ENCODE measurements at places on chromosomes 16 and 17.

GRCh38 chr16:82867485-82867884, 240.7 kb downstream of the CDH13 start:
- DNase-seq = no peak

DNA sequence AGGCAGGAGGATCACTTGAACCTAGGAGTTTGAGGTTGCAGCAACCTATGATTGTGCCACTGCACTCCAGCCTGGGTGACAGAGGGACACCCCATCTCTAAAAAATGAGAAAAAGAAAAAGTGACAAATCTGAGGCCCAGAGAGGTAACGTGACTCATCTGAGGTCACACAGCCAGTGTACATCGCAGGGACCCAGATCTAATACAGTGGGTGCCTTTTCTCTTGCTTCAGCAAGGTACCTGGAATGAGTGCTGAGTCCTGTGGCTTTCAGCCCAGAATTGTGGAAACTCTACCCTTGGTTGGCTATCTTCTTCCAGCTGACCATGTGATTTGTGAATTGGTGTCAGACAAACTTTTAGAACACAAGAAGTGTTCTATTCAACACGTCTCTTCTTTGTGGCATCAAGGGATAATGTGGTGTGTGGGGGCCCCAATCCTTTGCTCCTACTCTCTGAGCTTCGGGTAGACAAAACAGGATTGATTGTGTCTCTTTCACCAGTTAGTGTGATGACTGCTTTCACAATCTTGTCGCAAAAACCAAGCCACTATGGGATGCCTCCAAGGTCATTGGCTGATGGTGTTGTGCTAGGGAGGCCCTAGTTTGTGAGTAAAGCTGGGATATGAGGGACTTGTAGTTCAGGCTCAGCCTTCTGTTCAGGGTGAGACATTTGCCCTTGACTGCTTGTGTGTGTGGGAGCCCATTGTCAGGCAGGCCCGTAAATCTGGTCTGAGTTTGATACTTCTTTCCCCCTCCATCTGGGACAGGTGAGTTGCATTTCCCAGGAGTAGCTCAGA, 71.0 kb downstream of the MSI2 start:
- DNase-seq = no peak

GRCh38 chr16:89827383-89828198, 684 bp upstream of the SPIRE2 start:
- no peak for DNase-seq

GRCh38 chr16:11636172-11636721, 32.0 kb upstream of the SNN start:
- DNase-seq = no peak

DNA sequence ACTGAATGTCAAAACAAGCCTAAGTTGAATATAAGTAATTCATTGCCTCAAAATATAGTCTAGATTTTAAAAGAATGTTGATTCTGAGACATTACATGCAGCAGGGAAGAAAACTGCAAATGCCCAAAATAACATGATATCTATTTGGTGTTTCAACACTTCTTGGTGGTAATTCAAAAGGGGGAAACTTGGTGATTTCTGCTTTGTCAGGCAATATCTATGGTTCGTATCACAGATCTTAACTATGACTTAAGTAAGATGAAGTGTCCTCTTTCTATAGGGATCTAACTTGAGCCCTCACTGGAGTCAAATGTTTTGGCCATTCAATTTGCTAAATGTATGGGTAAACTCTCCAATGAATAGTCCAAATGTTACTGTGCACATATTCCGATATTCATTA, 44.6 kb downstream of the GNA13 start:
- no peak for DNase-seq

DNA sequence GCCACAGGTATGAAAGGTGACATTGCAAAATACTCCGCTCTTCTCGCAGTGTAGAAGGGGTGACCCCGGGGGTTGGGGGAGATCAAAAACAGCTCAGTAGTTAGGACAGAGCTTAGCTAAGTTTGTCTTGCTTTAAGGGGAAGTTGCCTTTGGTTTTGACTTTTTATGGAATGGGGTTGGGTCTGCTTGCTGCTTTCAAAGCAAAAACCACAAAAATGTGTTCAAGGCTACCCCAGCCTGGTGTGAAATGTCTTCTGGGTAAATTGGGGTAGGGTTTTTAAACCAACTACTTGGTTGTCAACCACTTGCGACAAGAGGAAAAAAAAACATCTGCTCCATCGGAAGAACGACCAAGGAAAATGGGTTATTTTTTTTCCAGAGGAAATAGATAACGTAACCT, 6.2 kb downstream of the FUS start:
- no peak for DNase-seq

GRCh38 chr17:30908717-30909420, 2.8 kb upstream of the TEFM start:
- no peak for DNase-seq

DNA sequence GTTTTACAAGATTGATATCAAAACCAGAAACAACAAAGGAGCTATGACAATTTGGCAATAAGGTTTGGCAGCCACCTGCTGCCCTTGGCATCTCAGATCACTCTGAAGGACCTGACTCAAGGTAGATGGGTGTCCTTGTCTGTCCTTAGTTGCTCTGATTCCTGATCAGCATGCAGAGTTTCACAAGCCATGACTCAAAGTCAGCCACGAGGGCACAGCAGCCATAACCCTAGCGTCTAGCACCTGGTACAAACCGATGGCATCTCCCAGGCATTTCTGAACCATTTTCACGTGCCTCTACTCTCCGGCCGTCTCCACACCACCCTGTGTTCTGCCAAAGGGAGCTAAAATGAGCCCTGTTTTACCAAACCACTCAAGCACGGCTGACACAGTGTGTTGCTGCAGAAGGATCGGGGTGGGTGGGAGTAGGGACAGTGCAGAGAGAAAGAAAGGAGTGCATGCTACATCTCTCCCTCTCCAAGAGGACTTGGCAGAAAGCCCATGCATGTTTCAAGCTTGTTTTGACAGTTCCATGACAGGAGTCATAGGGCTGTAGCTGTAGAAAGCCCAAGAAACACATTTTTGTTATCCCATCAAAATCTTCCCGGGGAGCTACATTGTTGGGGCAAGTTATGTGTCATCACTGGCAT, 297.3 kb downstream of the ABCC12 start:
- DNase-seq = no peak

- DNase-seq = no peak
Measured at GRCh38 chr16:67184453-67184994, 761 bp upstream of the MATCAP1 start.

GRCh38 chr17:63476459-63476853, 405 bp upstream of the ACE start:
- DNase-seq = no peak

- no peak for DNase-seq
Measured at GRCh38 chr17:2058586-2059546, 4.0 kb downstream of the HIC1 start.

GRCh38 chr16:24908716-24909115, 63.0 kb downstream of the SLC5A11 start:
- DNase-seq = no peak

- no peak for DNase-seq
Measured at GRCh38 chr17:34254651-34255380, at the start of gene CCL2. CCL2 (plus strand) TSS chr17:34255285; CDS start chr17:34255350, 65 bp downstream.

GRCh38 chr17:81322271-81323082, 27.4 kb upstream of the SLC38A10 start:
- no peak for DNase-seq

DNA sequence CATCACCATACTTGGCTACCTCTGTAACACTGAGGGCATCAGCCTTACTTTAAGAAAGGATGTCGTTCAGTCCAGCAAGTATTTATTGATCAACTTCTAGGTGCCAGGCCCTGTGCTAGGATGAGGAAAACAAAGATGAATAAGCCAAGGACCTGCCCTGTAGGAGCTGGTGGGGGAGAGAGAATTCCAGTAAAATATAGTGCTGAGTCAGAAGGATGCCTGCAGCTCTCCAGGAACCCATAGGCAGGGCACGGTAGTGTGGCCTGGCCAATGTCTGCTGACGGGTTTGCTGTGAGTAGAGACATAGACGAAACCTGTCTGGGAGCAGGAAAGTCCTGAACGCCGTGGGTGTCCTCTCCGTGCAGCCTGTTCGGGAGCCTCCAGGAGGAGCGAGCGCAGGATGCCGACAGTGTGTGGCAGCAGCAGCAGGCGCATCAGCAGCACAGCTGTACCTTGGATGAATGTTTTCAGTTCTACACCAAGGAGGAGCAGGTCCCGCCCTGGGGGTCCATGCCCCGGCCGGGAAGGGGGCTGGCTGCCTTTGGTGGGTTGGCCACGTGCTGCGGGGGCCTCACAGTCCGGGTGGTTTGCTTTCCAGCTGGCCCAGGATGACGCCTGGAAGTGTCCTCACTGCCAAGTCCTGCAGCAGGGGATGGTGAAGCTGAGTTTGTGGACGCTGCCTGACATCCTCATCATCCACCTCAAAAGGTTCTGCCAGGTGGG, 55.6 kb downstream of the USP43 start:
- DNase-seq = no peak

- no peak for DNase-seq
Measured at GRCh38 chr16:9077091-9077809, 14.2 kb upstream of the HAPSTR1 start.

DNA sequence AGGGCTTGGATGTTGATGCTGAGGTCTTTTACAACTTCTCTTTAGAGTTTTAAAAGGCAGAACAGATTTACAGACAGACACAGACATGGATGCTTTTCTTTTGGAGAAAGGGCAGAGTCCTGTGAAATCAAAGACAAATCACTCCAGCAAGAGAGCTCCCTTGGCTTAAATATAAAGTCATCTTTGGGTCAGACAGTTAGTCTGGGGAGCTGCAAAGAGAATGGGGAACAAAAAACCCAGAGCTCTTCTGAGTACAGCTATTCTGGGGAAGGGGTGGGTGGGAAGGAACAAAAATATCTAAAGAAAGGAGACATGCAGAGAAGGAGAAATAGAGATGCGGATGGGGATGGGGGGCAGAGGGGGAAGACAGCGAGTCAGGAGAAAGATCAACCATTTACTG, 266.6 kb downstream of the XYLT1 start:
- no peak for DNase-seq

DNA sequence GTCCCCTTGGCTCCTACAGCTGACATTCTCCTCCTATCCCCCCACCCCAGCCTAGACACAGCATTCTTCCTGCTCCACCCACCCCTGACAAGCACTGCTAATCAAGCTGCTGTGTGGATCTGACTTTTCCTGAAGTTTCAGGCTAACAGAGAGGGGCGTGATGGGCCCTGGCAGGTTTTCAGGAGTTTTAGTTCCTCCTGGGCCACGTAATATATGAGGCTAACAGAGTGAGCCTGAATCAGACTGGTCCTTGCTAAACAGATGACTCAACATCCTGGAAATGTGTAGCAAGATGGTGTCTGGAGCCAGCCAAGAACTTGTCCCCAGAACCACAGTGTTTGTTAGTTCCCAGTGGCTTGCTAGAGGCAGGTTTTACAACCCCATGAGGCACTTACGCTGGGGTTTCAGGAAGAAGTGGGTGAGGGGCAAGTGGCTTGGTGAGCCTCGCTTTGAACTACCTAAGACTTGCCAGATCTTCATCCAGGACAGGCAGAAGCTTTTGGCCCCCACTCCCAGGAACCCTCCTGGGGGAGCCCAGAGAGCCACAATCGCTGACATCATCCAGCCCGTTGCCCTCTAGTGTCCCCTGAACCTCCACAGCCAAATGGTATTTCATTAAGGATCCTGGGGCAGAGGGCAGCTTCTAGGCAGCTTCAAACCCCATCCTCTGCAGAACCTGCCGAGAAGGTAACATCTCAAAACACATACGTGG, 15.9 kb downstream of the TMEM92 start:
- DNase-seq = no peak

GRCh38 chr17:33615861-33616260, 322.8 kb upstream of the ASIC2 start:
- no peak for DNase-seq

GRCh38 chr17:28879886-28880571, 17.5 kb downstream of the FLOT2 start:
- DNase-seq = no peak

DNA sequence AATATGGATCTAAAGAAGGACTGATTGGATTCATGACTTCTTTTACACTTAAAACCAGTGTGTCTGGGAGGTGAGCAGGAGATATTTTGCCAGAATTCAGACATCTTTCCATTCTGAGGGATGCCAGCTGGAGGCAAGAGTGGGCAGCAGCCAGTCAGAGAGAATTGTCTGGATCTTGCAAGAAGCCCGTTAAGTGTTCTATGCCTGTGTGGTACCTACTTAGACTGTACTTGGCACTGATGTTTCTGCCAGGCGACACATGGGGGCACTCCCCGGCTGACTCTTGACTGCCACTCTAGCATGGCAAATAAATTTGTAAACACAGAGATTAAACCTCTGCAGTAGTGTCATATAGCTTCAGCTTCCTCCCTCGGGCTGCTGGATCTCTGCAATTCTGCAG, 247.7 kb downstream of the UTP18 start:
- no peak for DNase-seq

- no peak for DNase-seq
Measured at GRCh38 chr16:81251871-81252270, 13.4 kb downstream of the BCO1 start.

- DNase-seq = no peak
Measured at GRCh38 chr16:31167315-31167714, 12.6 kb upstream of the FUS start.

DNA sequence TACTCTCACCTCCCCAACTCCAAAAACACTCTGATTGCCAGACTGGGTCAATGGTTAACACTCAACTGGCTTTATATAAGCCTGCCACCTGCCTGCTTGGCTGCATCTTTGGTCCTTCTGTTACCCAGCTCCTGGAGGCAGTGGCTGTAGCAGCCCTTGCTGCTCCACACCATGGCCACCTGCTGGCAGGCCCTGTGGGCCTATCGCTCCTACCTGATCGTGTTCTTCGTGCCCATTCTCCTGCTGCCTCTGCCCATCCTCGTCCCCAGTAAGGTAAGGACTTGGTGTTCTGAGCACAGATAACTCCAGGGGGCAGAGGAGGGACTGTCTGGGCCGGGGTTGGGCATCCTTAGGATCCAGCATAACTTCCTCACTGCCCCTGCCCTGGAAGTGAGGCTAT, at the start of gene SLC13A2:
TSS of gene SLC13A2 (plus strand) at position 103 of the 400 bp plus-strand sequence. CDS start at position 172, 69 bp downstream.
- DNase-seq = no peak

DNA sequence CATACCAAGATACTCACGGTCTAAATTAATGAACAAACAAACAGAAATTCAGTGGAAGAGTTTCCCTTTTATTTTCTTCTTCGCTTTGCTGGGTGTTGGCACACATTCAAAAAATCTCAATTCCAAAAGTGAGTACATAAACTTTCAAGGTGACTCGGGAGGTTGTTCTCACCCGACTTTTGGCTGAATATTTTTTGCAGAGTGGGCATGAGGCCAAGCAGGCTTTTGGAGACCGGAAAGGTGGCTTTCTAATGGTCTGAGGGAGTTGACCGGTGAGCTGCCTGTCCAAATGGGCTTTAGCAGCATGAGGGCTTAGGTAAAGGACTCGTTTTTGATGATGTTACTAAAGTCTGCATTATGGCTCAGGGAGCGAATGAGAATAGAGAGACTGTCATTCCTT, 318.7 kb downstream of the CPPED1 start:
- DNase-seq = no peak

DNA sequence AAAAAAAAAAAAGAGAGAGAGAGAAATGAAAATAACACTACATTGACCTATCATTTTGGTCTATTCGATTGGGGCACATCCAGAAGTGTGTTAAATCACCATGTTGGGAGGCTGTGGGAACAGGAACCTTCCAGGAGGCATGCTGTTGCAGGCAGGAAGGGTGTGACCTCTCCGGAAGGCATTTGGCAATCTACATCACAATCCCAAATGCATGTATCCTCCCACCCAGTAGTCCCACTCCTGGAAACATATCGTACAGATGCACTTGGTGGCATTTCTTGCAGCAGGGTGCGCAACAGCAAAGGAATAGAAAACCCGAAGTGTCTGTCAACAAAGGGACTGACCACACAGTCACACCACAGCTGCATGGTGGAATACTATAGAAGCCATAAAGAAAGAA, 7.9 kb downstream of the PLLP start:
- DNase-seq = no peak
